ENCODE measurements at places on chromosomes 1 and 21. TPM values are rescaled to one million over a fixed set of nuclear protein-coding genes. Genes with fewer than 3 reads are reported as not detected.

DNA sequence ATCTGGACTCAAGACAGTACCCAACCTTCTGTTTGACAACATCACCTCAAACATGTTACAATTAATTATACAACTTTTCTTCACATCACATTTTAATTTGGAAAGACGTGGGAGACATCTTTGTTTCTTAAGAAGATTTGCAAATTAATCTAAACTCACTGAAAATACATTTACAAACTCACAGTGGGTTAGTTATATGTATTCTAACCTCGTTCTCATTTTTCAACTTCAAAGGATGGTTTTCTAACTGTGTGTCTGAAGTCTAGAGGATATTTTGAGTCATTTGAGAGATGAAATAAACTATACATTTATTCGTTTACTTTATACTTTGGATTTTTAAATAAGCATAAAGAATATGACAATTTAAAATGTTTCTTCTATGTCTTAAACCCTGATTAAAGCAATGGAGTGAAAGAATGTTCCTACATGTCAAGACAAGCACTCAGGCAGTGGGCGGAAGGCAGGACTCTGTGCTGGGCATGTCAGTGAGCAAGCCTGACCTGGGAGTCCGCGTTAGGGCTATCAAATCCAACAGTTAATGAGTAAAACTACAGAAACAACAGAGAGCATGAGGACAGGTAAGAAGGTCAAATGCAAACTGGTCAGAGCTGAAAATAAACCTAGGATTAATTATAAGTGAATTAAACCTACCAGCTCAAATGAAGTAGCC is 76.5 kb upstream of the CTTNBP2NL start:
- no peak for DNase-seq

GRCh38 chr1:30274173-30274970 is 449.0 kb downstream of the MATN1 start:
- no peak for DNase-seq

DNA sequence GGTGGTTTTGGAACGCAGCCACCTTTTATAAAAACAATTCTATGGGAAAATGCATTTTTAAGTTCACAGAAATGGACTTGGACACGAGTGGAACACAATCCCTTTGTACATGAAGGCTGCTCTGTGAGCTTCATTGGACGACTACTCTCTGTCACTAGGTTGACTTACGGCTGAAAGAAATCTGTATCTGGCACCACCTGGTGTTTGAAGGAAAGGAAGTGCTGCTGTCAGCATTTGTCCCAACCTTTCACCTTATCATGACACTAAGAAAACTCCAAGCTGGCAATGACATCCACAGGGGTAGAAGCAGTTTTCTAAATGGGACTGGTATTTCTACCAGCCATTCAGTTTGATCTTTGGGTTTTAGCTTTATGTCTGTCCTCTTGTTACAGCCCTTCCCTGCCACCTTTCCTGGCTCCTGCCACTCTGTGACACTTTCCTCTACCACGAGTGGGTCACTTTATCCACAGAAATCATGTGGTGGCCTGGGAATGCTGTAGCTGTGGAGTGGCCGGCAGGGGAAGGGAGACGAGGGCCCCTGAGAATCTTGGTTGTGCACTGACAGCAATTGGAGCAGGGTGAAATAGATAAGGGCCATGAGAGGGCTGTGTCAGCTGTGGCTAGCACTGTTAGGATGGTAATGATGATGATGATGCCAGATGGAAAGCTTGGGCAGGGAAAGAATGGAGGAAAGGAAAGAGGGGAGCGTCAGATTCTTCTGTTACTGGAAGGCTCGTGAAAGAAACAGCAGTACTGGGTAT is 85.2 kb downstream of the TBX19 start:
- DNase-seq: no peak

DNA sequence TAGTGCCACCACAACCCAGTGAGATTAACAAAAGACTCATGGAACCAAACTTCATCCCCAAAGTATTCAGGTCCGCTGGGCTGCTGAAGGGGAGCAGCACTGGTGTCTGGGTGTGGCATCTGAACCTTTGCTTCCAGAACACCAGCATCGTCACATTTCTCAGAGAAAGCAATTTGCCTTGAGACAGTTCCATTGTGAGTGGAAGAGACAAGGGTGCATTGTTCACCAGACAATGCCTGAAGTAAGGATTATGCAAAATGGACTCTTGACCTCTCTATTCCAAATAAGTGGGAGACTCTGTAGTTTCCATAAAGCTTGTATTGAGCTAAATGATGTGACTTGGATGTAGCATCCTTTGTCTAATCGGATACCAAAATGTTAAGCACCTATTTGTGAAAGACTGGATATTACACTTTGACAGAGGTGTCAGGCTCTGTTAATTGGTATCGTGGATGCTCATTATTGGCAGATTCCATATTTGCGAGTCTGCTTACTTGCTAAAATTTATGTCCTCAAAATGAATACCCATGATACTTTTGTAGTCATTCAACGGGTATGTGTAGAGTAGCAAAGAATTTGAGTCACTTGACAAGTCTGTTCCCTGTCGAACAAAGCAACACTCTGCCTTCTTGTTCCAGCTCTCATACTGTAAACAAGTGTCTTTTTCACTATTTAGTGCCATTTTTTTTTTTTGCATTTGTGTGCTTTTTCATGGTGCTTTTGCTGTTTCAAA is 75.6 kb downstream of the MRPS6 start:
- DNase-seq: peak; percentile 46

- DNase-seq: no peak
Measured at GRCh38 chr1:234322979-234323378, 50.3 kb upstream of the COA6 start.

- no peak for DNase-seq
Measured at GRCh38 chr1:50774759-50775351, 185.2 kb downstream of the FAF1 start.

GRCh38 chr1:3515774-3516480 is 61.5 kb downstream of the ARHGEF16 start:
- no peak for DNase-seq

DNA sequence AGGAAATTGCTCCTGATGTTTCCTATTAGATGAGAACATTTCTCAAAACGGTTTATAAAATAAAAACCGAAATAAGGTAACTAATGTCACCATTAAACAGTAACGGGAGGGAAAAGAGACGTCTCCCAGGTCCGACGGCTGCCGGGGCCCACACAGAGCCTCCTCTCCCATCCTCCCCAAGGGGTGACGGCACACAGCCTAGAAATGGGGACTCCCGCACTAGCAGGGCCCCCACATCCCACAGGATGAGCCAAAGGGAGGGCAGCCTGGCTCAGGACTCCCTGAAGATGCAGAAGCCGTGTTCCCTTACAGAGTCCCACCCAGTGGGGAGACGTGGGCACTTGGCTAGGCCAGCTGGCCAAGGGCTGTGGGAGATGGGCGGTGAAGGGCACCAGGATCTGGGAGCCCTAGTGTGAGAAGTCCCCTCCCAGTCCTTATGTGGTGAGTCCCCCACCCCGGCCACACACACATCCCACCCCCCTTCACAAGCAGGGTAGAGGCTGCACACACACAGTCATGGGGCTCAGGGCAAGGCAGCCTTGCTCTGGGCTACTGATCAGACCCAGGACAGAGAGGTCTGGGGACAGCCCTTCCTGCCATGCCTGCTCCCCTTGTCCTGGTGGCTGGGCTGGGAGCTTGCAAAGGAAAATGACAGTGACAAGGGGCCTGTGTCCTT is 3.3 kb downstream of the KRTAP10-3 start:
- peak; percentile 41 for DNase-seq

- DNase-seq: no peak
Measured at GRCh38 chr1:173424782-173425407, 52.2 kb upstream of the PRDX6 start.

- no peak for DNase-seq
Measured at GRCh38 chr1:150234309-150234565, 1.7 kb downstream of the ANP32E start.

DNA sequence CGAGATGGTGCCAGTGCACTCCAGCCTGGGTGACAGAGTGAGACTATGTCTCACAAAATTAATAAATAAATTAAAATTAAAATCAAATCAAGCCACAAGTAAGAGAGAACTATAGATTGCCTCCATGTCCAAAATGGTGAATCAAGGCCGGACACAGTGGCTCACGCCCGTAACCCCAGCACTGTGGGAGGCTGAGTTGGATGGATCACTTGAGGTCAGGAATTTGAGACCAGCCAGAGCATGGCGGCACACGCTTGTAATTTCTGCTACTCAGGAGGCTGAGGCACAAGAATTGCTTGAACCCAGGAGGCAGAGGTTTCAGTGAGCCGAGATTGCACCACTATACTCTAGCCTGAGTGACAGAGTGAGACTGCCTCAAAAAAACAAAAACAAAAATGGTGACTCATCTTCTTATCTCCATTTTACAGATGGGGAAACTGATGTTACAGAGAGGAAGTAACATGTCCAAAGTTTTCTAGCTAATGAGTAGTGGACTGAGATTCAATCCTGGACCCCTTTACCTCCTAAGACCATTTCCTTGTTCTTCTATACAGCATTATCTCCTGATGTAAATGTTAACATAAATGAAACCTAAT is 99.0 kb upstream of the HNRNPU start:
- DNase-seq: no peak

- DNase-seq: no peak
Measured at GRCh38 chr1:54671985-54672608, 30.5 kb downstream of the MROH7 start.

GRCh38 chr1:51345300-51345687 is 14.9 kb upstream of the TTC39A start:
- no peak for DNase-seq

- DNase-seq: peak; percentile 70
Measured at GRCh38 chr1:94755675-94756074, 64.5 kb upstream of the SLC44A3 start.

DNA sequence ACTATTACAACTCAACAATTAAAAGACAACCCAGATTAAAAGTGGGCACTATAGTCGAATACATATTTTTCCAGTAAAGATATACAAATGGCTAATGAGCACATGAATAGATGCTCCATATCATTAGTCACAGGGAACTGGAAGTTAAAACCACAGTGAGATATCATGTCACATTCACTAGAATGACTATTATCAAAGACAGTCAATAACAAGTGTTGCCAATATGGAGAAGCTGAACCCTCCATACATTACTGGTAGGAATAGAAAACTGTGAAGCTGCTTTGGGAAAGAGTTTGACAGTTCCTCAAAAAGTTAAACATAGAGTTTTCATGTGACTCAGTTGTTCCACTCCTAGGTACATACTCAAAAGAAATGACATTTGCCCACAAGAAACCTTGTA is 30.6 kb upstream of the MRPS6 start:
- DNase-seq: no peak

GRCh38 chr1:245086389-245086969 is 68.3 kb upstream of the KIF26B start:
- DNase-seq: no peak

DNA sequence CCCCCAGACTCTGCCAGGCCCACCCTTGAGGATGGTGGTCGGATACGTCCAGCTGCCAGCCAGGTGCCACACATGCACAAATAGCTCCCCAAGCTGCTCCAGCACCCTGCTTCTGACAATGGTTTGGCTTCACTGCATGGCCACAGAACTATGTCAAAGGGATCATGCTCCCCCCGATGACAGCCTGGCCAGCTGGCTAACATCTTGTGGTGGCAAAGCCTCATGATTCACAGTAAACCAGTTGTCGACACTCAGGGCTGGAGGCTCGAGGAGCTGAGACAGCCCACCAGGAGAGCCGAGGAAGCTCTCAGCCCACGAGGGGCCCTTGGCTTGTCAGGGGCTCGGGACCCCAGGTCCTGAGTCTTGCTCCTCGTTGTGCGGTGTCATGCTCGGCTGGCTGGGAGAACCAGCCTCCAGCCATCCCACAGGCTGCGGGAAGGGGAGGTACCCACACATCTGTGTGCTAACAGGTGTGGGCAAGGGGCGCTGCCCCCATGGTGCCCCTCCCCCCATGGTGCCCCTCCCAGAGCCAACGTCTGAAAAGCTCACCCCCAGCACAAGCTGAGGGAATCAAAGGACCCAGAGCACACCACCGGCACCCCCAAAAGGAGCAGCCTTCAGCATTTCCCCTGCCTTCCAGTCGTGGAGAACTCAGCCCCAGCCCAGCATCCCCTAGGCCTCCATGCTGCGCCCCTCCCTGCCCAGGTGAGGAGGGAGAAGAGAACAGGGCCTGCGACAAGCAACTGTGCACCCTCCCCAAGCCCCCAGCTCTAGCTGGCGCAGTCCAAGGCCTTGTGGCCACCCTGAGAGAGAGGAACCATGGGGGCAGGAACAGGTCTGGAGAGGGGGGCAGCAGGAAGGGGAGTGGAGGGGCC is 41.2 kb downstream of the KIF21B start:
- DNase-seq: no peak

DNA sequence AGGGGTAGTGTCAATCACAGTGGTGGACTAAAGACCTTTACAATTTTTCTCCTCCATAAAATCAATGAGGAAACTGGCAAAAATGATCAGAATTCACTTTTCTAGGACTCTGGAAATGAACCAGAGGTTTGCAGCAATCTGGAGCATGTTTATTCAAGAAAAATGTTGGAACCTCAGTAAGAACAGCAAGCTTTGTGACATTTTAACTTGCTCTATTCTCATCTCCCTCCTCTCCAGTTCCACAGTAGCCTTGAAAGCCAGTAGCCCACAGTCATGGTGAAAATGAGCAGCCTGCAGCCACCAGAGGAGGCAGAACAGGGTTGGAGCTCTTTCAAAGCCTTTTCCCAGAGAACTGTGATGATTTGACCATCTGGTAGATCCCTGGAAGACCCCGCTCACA is 9.1 kb downstream of the TTC4 start:
- no peak for DNase-seq

GRCh38 chr1:36849956-36850355 is 184.4 kb downstream of the GRIK3 start:
- DNase-seq: no peak

- DNase-seq: no peak
Measured at GRCh38 chr1:160868141-160868540, 5.5 kb upstream of the CD244 start.

DNA sequence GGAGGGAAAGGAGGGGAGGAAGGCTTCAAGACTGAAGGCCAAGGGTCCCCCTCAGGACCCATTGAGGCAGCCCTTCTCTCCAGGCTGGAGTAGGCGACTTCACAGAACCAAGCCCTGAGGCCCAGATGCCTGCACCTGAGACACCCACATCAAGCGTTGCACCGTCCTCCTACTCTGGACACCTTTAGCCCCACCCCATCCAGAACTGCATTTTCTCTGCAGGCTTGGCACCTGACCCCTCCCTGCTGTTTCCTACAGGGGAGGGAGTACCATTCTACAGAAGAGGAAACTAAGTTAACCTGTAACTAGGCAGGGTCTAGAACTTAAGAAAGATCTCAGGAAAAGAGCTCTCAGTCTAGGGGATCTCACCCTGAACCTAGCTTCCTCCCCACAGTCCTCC is 12.0 kb downstream of the PEF1 start:
- DNase-seq: no peak

Gene OR2W3
- not detected for polyA plus RNA-seq

Gene GBP2
- 86.5 TPM for polyA plus RNA-seq

Gene SPRR2G
- not detected for polyA plus RNA-seq

Gene PPIAL4G
- 0.09 TPM for polyA plus RNA-seq

Gene INKA2
- 1.2 TPM for polyA plus RNA-seq

Gene LRIF1
- polyA plus RNA-seq: 6.0 TPM

Gene RBM11
- polyA plus RNA-seq: 1.0 TPM

Gene ATP6V1G3
- not detected for polyA plus RNA-seq

Gene ENAH
- polyA plus RNA-seq: 9.6 TPM
